Activated T-helper 2 cell treated with anti-CD3 and anti-CD28 coated beads, Interferon-gamma antibody, Interleukin-2, Interleukin-4, amounts not matched to agents 10 μg/mL and 5 μg/mL and 100 μg/mL, durations not matched to agents 14 hours and 24 hours and 36 hours (primary cell): ENCODE measurements at places on chromosomes 12 and 14. TPM values are rescaled to one million over a fixed set of nuclear protein-coding genes. Genes with fewer than 3 reads are reported as not detected.
A peak's percentile ranks its signal among the peaks of the same experiment; 100 is the strongest.

DNA sequence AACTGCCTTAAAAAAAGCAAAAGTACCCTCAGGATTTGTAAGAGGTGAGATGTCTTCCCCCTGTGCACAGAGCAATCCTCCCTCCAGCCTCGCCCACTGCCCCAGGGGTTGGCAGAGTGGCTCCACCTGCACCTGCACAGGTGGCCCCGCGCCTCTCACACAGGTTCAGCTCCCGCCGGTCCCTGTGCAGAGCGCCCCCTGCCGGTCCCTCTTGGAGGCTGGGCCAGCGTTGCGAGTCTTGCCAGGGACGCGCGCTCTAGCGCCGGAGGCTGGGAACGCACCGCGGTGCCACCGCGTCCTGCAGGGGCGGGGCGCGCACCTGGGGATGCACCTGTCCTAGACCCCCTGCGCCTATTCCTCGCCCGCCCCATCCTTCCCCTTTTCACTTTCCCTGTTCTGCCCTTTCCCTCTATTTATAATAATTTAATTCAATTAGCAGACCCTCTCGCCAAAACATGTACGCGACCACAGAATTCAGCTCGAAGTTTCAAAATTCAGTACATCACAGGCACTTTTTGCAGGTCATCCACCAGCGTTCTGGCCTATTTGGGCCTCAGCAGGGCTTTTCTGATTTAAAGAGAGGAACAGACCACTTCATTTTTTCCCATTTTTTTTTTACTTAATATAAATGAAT, 618.6 kb downstream of the AACS start:
- no peak overlapping the region for H3K4me3 ChIP-seq
- H3K27me3 ChIP-seq: no peaks in the 10 kb centered on the region
- H3K4me1 ChIP-seq: no peaks in the 10 kb centered on the region
- DNase-seq: peak; percentile 13

GRCh38 chr12:131928711-131929580, at the start of gene PUS1:
Gene PUS1, plus strand, starts transcription at chr12:131929276. Its CDS starts 447 bp downstream, at chr12:131929723.
- H3K4me3 ChIP-seq: peak within 1 kb of the TSS; percentile 98
- H3K27me3 ChIP-seq: no peaks in the 10 kb centered on the region
- H3K36me3 ChIP-seq: peaks cover 35% of the 10 kb centered on the region
- H3K4me1 ChIP-seq: peaks cover 17% of the 10 kb centered on the region

DNA sequence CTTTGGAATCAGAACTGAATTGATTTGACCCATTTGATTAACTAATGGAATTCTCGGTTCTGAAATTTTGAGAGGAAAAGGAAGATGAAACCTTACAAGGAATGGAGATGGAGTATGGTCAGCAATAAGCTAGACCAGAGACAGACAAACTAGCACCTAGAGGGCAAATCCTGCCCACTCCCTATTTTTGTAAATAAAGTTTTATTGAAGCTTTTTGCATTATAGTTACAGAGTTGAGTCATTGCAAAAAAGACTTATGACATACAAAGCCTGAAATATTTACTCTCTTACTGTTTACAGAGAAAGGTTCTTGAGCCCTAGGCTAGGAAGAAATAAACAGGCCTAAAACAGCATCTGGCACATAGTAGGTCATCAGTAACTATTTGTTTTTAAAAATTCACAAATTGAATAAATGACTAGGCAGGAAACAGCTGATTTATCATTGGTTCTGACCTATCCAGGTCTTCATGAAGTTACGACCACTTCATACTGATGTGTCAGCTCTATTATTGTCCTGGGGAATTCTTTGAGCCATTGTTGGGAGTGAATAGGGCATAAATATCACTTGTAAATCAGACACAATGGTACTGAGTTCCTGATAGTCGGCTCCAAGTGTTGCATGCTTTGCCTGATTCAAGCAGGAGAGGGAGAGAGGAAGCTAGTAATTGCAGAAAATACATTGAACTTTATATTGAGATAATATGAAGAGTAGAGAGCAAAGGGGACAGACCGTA, 14.6 kb upstream of the STAB2 start:
- H3K27ac ChIP-seq: no peak overlapping the region
- no peak overlapping the region for H3K4me3 ChIP-seq
- peaks cover 3% of the 10 kb centered on the region for H3K4me1 ChIP-seq
- no peak for DNase-seq
- peaks cover 46% of the 10 kb centered on the region for H3K27me3 ChIP-seq

- H3K4me1 ChIP-seq: peaks cover 21% of the 10 kb centered on the region
- peaks cover 92% of the 10 kb centered on the region for H3K27me3 ChIP-seq
- H3K36me3 ChIP-seq: no peaks in the 10 kb centered on the region
- DNase-seq: no peak
- no peak overlapping the region for H3K4me3 ChIP-seq
Observed at GRCh38 chr12:102963796-102964195, 6.3 kb downstream of the ASCL1 start.

DNA sequence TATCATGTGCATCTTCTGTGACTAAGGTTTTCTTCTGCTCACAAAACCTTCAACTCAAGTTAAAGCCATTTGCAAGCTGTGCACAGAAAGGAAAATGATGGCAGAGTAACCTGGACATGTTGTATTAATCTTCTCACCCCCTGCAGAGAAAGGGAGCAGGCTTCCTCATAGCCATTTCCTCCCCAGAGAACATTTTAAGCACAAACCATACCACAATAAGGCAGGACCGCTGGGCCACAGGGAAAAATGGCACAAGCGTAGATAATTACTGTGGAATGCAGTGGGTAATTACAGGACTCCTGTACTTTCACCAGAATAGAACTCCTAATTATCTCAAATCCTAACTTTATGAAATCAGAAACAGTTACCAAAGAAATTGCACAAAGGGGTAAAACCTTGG, 215.7 kb downstream of the KIF21A start:
- H3K4me3 ChIP-seq: no peak overlapping the region
- H3K27me3 ChIP-seq: no peaks in the 10 kb centered on the region
- H3K4me1 ChIP-seq: no peaks in the 10 kb centered on the region
- H3K27ac ChIP-seq: no peak overlapping the region
- DNase-seq: no peak

DNA sequence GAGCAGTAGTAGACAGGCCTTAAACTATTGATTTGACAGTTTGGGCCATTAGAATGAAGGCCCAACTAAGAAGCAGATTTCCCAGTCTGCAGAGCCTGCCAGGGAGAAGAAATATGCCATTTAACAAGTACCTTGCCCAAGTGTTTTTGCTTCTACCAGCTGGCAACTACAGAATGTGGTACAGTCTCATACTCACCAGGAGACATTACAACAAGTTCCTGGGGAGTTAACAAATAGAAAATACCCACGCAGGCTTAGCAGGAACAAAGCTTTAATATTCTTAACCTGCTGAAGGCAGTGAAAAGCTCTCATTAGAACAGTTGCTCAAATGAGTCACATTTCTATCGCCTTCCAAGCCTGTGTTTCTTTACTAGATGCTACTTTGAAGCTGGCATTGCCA, 241.0 kb downstream of the TMEM117 start:
- H3K4me3 ChIP-seq: no peak overlapping the region
- no peak for DNase-seq
- no peak overlapping the region for H3K27ac ChIP-seq
- H3K27me3 ChIP-seq: no peaks in the 10 kb centered on the region
- H3K4me1 ChIP-seq: no peaks in the 10 kb centered on the region

GRCh38 chr14:69695322-69696203, 71.4 kb upstream of the SRSF5 start:
- no peak overlapping the region for H3K4me3 ChIP-seq
- H3K27me3 ChIP-seq: no peaks in the 10 kb centered on the region
- H3K36me3 ChIP-seq: peaks cover 20% of the 10 kb centered on the region
- peaks cover 69% of the 10 kb centered on the region for H3K4me1 ChIP-seq

DNA sequence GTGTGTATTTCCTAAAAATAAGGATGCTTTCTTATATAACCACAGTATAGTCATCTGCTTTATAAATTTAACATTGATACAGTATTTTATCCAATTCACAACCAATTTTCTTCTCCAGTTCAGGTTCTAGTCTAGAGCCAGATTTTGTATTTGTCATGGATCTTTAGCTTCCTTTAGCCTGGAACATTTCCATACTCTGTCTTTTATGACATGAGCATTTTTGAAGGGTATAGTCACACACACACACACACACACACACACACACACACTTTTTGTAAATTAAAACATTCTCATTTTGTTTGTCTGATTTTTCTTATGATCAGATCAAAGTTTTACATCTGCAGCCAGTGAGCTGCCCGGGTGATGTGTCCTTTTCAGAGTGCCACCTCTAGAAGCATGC, 25.4 kb downstream of the CGRRF1 start:
- peaks cover 9% of the 10 kb centered on the region for H3K36me3 ChIP-seq
- DNase-seq: no peak
- no peak overlapping the region for H3K27ac ChIP-seq

DNA sequence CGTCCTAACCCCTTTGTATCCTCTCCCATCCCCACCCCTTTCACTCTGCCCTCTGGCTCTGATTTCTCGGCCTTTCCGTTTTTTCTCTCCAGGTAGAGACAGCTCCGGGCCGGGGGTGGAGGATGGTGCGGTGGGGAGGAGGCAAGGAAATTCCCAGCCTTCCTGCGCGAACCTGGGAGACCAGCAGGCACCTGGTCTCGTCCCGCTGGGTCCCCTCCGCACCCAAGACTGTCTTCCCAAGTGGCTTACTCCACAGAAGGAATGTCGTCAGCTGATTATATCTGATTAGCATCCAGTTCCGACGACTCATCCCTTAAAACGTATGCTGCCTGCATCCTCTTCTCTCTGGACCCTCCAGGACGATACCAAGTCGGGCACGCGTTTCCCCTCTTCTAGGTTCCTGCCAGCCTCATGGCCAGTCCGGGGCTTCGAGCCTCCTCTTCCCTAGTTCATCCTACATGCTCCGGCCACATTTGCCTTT, 42.2 kb upstream of the CAPRIN2 start:
- H3K27me3 ChIP-seq: peaks cover 25% of the 10 kb centered on the region
- peak overlapping the region; percentile 70 for H3K4me3 ChIP-seq
- no peaks in the 10 kb centered on the region for H3K36me3 ChIP-seq
- H3K4me1 ChIP-seq: peaks cover 22% of the 10 kb centered on the region

GRCh38 chr12:106764738-106765137, 9.7 kb upstream of the RIC8B start:
- no peak overlapping the region for H3K4me3 ChIP-seq
- no peak overlapping the region for H3K27ac ChIP-seq
- no peaks in the 10 kb centered on the region for H3K36me3 ChIP-seq
- DNase-seq: no peak
- peaks cover 29% of the 10 kb centered on the region for H3K4me1 ChIP-seq

- H3K4me1 ChIP-seq: no peaks in the 10 kb centered on the region
- DNase-seq: no peak
- no peaks in the 10 kb centered on the region for H3K36me3 ChIP-seq
- no peaks in the 10 kb centered on the region for H3K27me3 ChIP-seq
Observed at GRCh38 chr14:32980178-32980901, 41.7 kb downstream of the NPAS3 start.

DNA sequence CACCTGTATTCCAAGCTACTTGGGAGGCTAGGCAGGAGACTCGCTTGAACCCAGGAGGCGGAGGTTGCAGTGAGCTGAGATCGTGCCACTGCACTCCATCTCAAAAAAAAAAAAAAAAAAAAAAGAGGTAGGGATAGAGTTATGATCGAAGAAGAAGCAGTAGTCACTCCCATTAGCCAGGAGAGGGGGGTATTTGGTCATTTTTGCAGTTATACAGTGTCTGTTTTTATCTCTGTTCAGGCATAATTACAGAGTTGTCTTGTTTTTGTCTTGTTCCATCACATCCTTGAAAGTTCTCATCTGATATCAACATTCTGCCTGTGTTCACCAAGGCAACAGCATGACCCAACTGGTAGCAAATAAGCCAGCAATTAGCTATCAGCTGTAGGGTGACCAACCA, 98.5 kb upstream of the TMPO start:
- peaks cover 3% of the 10 kb centered on the region for H3K4me1 ChIP-seq
- DNase-seq: no peak
- H3K4me3 ChIP-seq: no peak overlapping the region
- no peak overlapping the region for H3K27ac ChIP-seq

- H3K27ac ChIP-seq: no peak overlapping the region
- no peak for DNase-seq
- no peaks in the 10 kb centered on the region for H3K4me1 ChIP-seq
- H3K4me3 ChIP-seq: no peak overlapping the region
Observed at GRCh38 chr14:37559386-37559785, 35.7 kb downstream of the FOXA1 start.

DNA sequence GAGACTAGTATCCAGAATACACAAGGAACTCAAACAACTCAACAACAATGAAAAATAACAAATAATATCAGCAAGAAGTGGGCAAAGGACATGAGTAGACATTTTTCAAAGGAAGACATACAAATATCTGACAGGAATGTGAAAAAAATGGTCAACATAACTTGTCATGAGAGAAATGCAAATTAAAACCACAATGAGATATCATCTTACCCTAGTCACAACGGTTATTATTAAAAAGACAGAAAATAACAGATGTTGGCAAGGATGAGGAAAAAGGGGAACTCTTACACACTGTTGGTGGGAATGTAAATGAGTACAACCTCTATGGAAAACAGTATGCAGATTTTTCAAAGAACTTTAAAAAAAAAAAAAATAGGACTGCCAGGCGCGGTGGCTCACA, 20.4 kb downstream of the VWF start:
- no peak overlapping the region for H3K4me3 ChIP-seq
- no peak overlapping the region for H3K27ac ChIP-seq
- peaks cover 2% of the 10 kb centered on the region for H3K27me3 ChIP-seq
- no peak for DNase-seq
- H3K36me3 ChIP-seq: no peaks in the 10 kb centered on the region

DNA sequence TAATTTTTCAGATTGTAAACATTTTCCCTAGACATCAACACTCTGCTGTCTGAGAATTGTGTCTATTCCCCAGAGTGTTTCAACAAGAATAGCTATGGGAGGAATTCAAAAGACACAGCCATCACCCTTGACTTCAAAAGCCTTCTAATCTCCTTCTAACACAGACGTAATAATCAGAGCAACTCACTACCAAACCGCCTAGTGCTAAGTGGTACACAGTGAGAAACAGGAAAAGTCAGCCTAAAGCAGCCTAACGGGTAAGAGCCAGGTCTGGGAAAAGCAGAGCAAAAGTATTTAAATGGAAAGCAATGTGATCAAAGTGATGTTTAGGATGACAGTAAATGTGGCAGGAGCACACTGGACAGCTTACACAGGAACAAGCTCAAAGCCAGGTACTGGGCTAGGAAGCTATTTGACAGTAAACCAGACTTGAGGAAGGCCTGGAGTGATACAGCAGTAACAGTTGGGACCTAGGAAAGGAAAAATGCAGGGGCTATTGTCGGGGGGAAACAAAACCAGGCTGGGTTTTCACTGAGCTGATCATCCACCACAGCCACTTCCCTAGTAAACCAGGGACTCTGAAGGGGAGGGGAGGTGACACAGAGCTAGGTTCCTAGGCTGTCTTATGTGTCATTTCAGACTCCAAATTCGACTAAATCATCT, 29.4 kb downstream of the CORO1C start:
- H3K4me3 ChIP-seq: no peak overlapping the region
- no peak for DNase-seq
- H3K4me1 ChIP-seq: peaks cover 25% of the 10 kb centered on the region
- H3K27ac ChIP-seq: peak overlapping the region; percentile 73

- DNase-seq: no peak
- H3K36me3 ChIP-seq: peaks cover 39% of the 10 kb centered on the region
- H3K4me3 ChIP-seq: peak overlapping the region; percentile 78
- no peaks in the 10 kb centered on the region for H3K27me3 ChIP-seq
- H3K27ac ChIP-seq: peak overlapping the region; percentile 49
Observed at GRCh38 chr14:77026166-77026929, 2.2 kb downstream of the IRF2BPL start.

The SLCO1A2 gene
- not detected in 2 replicates for total RNA-seq

The PIWIL1 gene
- not detected in 2 replicates for total RNA-seq

The RHOJ gene
- total RNA-seq: not detected in 2 replicates
